ENCODE measurements at places on chromosomes 5 and 9.

DNA sequence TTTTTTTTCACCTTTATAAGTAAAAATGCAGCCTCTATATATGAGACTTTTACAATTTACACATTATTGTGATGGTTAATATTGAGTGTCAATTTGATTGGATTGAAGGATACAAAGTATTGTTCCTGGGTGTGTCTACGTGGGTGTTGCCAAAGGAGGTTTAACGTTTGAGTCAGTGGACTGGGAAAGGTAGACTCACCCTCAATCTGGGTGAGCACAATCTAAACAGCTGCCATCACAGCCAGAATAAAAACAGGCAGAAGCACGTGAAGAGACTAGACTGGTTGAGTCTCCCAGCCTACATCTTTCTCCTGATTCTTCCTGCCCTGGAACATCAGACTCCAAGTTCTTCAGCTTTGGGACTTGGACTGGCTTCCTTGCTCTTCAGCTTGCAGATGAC, 132.8 kb upstream of the DPYSL3 start:
- DNase-seq = peak; percentile 20

DNA sequence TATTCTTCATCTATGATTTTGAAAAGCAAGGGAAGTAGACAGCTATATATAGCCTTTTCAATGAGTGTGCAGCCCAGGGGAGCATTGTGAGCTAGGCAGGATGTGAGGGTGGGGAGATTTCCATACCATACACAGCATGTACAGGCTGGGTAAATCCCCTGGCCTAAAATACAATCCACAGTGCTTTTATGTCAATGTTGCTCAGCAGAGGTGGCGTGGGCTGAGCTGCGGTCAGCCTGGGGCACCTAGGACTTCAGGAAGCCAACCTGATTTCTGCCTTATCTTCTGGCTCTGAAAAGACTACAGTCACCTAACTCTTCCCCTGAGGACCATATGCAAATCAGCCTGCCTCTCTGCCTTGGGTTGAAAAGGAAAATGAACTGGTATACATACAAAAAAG, 6.3 kb upstream of the GARIN3 start:
- no peak for DNase-seq

DNA sequence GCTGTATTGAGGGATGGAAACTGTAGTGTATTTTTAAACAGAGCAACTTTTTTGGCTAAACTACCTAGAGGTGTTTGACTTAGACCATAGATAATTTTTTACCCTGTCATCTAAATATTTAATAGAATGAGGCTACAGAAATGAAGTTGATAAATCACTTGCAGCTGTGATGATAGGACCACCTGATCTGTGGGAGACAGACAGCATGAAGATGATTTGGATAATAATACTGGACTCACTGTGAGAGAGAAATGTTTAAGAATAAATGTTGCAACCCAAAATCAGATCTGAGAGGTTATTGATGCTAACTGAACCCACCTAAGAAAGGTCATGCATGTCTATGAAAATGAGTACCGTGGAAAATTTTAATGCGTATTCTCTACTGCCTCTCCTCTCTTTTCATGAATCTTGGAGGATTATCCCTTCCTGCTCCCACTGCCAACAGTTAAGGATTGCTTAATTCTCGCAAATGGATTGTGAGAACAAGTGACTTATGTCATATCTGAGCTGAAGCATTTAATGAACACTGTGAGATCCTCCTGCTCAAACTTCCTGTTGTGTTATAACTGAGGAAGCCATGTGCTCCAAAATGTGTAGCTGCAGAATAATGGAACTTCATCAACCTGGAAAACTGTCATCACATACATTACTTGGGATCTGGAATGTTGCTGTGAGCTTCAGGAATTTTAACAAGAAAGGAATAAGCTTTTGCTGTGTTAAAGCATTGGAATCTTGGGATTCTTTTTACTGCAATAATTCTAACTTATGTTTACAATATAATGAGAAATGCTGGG, 617.9 kb upstream of the CDH18 start:
- DNase-seq = no peak

DNA sequence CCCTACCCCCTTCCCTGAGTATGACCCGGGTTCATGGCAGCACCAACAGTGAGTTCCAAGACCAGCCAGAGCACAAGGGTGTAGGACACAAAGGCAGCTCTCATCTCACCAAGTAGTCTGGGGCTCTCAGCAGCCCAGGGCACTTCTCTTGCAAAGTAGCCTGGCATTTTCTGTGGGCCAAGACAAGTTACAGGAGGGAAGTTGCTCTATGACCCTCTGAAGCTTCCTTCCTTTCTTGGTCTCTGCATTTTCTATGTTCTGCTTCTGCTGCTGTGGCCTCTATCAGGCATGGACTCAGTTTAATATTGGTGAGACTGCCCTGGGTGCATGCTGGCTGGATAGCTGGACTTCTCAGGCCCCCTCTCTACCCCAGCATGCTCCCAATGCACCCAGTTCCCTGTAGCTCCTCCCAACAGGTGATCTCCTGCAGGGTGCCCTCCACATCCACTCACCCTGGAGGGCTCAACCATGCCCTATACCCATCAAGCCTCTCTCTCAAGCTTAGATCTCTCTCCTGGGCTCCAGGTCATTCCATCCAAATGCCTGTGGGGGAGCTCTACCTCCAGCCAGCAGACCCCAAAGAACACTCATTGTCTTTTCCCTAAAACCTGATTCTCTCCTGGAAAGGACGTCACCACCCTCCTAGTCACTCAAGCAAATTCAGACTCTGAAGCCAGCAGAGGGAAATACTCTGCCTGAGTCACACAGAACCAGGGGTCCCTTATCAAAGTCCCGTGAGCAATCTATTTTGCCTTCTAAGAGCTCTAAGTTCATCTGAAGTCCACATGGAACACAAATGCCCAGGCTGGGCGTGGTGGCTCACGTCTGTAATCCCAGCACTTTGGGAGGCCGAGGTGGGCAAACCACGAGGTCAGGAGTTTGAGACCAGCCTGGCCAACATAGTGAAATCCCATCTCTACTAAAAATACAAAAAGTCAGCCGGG, 13.8 kb downstream of the TBC1D2 start:
- DNase-seq = no peak

GRCh38 chr9:22073349-22073748, 64.2 kb upstream of the CDKN2B start:
- DNase-seq = no peak
